ENCODE measurements at places on chromosomes 11 and 22.

DNA sequence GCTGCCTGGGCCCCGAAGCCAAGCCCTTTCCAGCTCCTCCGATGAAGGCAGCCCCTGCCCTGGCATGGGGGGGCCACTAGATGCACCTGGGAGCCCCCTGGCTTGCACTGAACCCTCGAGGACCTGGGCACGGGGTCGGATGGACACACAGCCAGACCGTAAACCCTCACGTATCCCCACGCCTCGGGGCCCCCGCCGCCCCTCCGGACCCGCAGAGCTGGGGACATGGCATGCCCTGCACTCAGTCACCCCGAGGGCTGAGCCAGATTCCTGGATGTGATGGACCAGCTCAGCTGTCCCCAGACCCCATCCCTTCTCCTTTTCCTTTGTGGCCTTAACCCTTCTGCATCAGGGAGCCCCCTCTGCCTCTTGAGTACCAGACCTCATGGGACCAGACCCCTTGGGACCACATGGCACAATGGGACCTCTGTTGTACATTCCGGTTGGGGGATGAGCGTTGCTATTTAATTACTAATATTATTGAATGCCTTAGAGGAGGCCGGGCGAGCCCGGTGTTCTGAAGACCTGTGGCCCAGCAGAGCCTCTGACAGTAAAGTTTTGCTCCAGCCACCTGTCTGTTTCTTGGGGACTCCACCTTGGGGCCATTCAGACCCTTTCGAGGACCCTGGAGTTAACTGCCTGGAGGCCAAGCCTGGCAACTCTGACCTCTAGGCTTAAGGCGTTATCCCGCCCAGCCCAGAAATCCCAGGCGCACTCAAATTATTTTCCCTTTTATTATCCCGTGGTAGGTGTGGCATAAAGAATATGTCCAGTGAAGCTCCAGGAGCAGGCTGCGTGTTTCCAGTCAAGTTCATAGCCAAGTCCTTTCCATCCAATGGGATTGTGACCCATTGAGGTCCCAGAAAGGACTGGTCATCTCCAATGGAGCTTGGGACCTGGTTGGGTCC, 3.0 kb downstream of the RASL10A start:
- no peak for DNase-seq

GRCh38 chr22:31235081-31235480, 23.0 kb downstream of the LIMK2 start:
- DNase-seq: no peak

- no peak for DNase-seq
Observed at GRCh38 chr11:125494031-125494360, 2.1 kb downstream of the FEZ1 start.

DNA sequence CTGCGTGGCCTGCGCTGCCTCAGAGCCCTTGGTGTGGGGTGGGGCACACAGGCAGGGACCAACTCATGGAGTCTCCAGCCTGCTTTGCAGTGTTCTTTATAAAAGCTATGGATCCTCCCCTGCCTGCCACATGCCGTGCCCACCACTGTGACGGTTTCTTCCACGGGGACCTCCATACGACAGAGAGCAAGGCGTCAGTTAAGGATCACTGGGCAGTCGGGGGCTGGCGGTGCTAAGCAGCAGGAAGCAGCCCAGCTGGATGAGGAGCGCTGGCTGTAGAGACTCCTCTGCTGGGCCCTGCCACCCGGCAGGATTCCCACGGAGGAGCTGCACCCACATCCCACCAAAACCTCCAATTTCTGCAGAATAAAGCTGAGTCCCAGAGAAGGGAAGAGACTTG, 23.1 kb upstream of the EFCAB6 start:
- no peak for DNase-seq

DNA sequence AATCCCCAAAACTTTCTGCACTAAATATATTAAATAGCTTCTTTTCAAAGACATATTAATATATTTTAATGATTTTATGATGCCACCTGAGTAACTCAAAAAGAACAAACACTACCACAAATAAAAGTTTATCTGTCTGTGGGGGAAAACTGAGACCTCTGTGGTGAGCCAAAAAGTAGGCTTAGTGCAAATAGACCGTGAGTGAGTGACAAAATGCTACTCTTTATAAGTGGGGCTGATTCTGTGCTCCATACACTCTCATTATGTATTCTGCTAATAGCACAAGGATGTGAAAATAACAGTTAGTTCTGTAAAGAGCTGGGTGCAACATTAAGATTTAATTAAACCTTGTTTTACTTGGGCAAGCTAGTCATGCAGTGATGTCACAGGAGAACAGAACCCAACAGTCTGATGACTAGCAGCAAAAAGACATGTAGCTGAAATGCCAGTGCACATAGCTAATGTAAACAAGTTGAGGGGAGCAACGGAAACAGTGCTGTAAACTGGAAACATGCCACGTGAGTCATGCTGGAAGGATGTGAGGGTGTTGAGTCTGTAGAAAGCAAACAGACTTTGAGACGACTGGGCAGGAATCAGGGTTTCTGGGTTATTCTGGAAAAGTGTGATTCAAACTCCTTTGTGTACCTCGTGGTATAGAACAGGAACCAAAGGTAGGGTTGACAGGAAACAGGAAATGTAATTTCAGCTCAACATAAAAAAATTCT, 1130.4 kb downstream of the LRRC4C start:
- DNase-seq: no peak

- no peak for DNase-seq
Observed at GRCh38 chr22:40345815-40346184, 500 bp upstream of the ADSL start.

DNA sequence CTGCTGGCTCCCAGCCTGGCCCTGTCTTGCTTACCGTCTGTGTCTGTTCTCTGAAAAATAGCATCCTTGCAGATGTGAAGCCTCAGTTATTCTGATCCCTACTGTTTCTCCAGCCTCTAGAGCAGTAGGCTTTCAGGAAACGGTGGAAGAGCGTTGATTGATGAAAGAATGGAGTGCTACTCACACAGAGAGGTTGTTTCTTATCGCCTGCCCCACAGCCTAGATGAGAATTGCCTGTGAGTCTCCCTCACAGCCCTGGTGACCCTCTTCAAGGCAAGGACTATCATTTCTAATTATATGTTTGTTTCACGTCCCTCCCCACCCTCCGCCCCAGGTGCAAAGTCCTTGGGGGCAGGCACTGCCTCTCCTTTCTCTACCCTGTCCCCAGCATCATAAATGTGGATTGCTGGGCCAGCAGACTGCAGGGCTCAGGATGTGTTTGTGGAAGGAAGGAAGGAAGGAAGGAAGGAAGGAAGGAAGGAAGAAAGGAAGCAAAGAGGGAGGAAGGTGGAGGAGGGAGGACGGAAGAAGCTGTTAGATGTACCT, 575.3 kb upstream of the B3GAT1 start:
- DNase-seq: no peak

- DNase-seq: no peak
Observed at GRCh38 chr11:66543263-66544107, 2.4 kb downstream of the ZDHHC24 start.

- no peak for DNase-seq
Observed at GRCh38 chr11:8015753-8016239, 28.7 kb downstream of the EIF3F start.

- DNase-seq: no peak
Observed at GRCh38 chr22:23800297-23801237, 13.8 kb downstream of the SMARCB1 start.

DNA sequence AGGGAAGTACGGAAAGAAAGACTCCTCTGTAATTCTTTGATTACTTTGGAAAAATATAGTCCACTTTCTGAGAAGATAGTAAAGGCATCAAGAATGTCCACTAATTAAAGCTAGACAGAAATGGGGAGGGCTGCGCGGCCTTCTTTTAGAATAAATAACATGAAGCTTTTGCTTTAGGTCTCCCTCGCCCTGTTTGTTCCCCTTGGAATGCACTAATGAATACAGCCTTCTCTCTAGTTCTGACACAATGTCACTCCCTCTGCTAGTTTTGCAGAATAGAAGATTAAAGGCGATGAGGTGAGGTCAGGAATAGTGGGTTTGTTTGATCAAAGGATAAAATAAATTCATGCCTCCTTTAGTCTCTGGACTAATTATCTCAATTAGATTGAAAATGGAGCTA, 543.9 kb downstream of the OPCML start:
- no peak for DNase-seq

DNA sequence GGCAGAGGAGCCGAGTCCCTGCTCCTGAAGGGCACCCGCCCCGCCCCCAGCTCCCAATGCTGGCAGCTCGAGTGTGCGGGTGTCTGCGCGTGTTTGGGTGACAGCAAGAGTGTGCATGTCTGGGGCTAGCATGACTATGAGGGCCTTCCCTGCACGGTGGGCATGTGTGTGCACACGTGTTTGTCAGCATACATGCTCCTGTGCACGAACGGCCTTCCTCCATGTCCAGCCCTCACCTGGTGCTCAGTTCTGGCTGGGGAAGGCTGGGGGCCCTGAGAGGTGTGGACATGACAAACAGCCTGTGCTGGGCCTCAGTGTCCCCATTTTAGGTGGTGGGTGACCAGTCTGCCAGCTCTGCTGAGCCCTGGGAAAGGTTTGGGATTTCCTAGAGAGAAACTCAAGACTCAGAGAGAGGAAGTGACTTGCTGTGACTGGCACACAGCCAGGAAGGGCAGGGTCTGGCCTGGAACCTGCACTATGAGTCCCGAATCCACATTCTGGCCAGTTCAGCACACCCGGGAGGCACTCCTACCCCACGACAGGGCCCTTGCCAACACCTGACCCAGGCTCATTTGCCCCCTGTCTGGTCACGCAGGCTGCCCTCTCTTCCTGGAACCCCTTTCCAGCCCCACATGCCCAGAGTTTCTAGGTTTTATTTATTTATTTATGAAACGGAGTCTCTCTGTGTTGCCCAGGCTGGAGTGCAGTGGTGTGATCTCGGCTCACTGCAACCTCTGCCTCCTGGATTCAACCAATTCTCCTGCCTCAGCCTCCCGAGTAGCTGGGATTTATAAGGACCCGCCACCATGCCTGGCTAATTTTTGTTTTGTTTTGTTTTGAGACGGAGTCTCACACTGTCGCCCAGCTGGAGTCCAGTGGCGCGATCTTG, 3.3 kb upstream of the SHISA8 start:
- DNase-seq: no peak

DNA sequence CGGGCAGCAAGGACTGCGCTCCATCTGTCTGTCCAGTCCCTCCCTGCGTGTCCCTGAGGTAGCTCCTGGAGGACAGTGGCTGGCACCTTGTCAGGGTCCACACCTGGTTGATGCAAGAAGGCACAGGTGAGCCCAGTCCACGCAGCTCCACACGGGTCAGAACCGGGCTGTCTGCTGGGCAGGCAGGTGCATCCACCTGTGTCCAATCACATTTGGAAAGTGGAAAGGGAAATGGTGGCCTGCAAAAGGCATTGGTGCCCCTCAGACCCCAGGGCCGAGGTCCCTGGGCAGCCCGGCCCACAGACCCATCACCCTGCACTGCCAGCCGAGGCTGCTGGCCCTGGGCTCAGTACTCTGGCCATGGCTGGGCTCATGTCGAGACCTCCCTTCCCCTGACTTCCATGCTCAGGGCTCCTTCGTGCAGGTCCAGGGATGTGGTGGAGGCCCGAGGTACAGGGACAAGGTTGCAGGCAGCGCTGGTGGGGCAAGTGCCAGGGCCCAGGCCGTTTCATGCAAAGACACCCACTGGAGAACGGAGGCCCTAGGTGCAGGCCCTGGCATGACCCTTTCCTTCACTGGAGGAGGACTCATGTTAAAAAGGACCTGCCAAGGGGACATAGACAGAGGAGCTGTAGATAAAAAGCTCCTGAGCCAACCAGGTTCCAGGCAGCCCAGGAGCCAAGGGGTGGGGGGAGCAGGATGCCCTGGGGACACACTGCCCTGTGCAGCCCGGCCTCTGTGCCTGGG, 38.9 kb upstream of the TH start:
- DNase-seq: no peak

GRCh38 chr11:2376751-2377451, at the start of gene CD81:
CD81 (plus strand) TSS chr11:2377310; CDS start chr11:2377550, 240 bp downstream.
- no peak for DNase-seq

DNA sequence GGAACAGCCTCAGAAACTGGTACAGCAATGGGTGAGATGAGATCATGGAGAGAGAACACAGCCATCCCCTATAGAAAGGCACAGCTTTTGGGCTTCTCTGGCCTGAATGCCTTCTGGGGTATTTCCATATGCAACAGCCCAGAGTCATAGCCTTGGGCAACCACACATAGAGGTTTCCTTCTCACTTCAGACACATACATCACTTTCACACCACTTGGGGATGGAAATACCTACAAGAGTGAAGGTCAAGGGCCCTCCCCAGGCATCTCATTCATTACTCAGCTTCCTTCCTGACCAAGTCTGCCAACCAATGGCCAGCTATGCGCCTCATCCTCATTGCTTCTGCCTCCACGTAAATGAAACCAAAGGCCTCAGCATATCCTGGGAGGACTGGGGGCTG, 17.7 kb upstream of the OLFML1 start:
- no peak for DNase-seq

- DNase-seq: no peak
Observed at GRCh38 chr22:23939017-23939357, 22.0 kb downstream of the GSTT2B start.

DNA sequence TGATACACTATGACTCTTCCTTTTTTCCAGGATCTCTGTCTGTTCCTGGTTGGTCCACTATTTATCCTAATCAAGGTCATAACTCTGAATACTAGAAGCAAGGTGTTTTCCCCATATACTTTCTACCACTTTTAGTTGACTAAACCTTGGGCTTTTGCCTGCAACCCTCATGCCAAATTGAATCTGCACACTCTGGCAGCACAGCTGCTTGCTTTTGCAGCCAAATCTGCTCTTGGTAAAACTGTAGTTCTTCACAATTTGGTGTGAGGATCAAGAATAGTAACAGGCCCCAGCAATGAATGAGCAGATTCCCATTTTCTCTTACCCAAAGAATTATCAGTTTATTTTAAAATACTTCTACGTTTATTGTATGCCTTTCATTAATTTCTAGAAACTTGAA, 586.5 kb upstream of the CNTN5 start:
- no peak for DNase-seq

DNA sequence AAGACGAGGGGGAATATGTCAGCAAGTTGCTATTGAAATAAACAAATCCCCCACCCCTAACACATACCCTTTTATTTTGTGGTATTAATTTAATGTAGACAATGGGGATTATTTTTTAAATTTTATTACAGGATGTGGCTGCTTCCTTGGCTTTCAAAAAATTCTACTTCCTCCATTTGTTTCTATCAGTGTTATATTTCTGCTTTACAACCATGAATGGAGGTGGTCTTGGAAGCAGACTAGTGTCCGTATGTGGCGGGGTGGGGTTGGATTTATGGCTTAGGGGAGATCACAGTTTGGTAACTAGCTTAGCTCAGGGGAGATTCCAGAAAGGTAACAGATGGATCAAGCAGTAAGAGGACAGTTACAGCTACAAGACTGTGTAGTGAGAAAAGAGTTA, 39.3 kb upstream of the PICALM start:
- no peak for DNase-seq
